Amygdala (tissue), 56 donors: ENCODE measurements at places on chromosomes 11 and 22.

DNA sequence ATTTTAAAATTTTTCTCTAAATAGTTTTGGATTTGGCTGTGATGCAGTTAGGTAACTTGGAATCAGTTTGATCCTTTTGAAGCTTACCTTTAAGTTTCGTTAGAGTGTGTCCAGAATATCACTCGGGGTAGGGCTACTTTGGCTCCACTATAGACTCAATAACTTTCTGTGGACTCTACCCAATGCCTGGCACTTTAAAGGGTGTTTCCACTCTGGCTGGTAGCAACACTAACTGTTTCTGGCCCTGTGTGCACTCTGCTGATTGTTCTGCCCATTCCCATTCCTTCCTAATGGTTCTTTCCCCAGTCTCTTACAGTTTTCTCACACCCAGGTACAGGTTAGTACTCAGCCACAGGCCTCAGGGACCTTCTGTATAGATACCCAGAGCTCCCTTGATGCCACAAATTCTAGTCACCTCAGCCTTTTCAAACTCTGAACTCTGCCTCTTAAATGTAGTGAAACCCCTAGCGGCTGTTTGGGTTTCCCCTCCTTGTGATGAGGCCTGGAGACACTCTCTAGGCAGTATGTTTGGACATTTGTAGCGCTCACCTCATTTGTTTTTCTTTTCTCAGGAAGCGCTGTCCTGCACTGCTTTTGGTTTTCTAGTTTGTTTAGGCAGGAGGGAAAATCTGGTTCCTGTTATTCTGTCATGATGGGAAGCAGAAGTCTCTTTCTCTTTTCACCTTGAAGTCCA, 16.8 kb downstream of the CUL5 start:
- no peak for DNase-seq

DNA sequence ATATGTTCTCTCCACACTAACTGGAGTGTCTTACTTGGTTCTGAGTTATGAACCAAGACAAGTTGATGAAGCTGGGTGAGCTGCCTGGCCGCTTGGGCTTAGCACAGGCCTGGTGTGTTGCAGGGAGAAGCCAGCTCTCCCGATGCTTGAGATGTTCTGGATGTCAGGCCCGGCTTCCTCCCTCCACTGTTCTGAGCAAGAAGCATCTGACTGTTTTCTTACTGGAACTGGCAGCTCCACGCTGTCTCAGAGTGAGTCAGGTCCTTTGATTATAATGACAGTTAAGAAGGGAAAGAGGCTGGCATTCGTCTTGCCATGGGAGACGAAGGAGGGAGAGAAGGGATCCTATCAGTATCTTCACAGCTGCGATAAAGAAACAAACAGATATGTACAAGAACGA, 46.5 kb upstream of the CRTAM start:
- DNase-seq = no peak

- no peak for DNase-seq
Measured at GRCh38 chr11:41983475-41983874, 524.0 kb upstream of the LRRC4C start.

GRCh38 chr11:128573638-128574037, 13.7 kb downstream of the ETS1 start:
- DNase-seq = no peak

GRCh38 chr11:75534259-75535069, 8.7 kb upstream of the GDPD5 start:
- no peak for DNase-seq

GRCh38 chr11:69996451-69996850, 81.7 kb upstream of the ANO1 start:
- no peak for DNase-seq

GRCh38 chr22:19516378-19517170, 7.6 kb downstream of the CLDN5 start:
- no peak for DNase-seq

GRCh38 chr11:32033067-32033466, 57.8 kb upstream of the RCN1 start:
- DNase-seq = no peak

GRCh38 chr11:38791346-38791961, 2193.4 kb upstream of the RAG2 start:
- DNase-seq = peak; percentile 26

DNA sequence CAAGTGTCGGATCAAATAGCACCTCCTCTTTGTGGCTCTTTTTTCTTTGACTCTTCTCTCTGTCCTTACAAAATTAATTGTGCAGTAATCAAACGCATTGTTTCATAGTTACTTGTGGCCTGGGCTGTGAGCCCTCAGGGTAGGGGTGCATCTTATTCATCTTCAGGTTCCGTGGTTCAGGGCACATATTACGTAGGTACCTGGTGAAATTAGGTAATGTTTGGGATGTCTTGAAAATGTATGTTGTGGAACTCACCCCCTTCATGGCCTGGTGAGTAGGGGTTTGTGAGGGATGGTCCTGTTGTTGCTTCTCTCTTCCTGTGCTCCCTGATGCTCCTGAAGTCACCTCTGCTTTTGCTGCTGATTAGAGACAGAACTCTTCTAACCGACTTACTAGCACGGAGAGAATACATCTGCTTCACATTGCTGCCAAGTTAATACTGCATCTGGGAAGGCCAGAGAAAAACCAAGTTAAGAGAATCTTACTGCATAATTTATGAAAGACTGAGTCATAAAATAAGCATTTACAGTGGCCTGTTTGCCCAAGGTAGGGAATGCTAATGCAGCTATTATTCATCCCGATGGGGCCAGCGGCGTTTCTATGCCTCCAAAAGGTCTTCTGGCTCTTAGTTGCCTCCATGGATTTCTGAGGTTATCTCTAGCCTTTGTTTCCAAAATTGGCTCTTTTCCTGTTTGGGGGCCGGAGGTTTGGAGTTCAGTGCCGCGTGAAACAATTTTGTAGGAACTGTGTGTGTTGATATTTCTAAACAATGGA, 66.9 kb downstream of the TBC1D22A start:
- no peak for DNase-seq

DNA sequence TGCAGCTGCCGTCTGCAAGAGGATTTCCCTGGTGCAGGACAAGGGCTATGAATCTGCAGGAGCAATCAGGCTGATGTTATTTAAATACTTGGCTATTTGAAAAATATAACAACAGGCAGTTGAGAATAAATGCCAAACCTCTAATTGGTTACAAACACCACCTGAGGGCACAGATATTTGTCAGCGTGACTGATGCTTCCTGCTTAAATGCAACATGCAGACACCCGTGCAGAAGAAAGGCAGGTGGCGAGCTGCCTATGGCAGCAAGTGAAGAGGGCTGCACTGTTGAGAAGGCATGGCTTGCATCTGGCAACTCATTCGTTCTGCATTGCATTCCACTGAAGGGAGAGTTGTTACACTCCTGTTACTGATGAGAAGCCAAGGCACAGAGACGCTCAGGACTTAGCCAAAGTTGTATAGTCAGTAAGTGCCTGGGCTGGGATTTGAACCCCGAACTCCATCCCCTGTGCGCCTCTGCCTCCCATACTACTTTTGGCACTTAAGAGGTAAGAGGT, 350.6 kb downstream of the TENM4 start:
- DNase-seq = no peak

DNA sequence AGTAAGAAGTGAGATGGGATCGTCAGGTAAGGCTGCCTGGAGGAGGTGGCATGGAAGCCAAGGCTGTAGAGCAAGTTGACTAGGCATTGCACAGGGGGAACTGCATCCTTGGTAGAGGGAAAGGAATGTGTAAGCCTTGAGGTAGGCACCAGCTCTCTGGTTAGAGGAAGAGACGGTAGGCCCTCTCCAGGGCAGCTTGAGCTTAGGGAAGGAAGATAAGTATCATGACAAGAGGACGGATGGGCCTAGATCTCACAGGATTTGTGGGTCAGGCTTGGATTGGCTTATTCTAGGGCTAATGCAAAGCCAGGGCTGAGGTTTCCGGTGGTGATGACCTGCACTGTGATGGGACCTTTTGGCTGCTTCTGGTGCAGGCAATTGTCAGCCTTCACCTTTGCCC, 1035.8 kb downstream of the TBC1D22A start:
- no peak for DNase-seq

GRCh38 chr11:76152741-76153570, 53.3 kb downstream of the WNT11 start:
- DNase-seq = no peak

DNA sequence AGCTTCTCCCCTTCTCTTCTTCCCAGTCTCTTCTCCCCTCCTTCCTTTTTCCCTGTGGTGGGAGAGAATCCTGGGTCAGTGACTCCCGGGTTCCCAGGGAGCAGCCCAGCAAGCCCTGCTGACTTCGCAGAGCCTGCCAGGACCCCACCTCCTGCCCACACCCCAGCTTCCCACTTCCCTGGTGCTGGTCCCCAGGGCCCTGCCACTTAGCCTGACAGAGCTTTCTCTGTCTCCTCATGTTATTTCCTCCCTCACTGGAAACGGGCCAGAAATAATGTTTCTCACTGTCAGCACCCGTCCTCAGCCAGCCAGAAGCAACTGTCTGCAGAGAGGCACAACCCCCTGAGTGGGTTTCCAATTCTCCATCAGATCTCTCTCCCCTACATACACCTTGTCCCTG, 27.1 kb downstream of the C11orf96 start:
- DNase-seq = peak; percentile 18

DNA sequence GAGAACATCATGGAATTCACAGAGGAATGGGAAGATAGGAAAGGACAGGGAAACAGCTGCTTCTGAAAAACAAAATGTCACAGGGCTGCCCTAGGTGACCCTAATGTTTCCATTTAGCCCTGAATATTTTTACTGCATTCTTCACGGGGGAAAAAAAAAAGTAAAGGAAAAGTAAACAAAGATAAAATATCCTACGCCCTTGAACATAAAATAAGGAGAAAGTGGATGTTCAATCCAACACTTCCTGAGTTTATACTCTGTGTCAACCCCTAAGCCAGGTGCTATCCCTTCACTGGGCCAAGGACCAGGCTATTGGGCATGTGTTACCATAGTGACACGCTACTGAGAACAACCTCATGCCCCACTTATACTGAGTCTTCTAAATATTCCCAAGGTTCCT, 84.7 kb downstream of the FAM76B start:
- DNase-seq = no peak

GRCh38 chr11:71139516-71140205, 112.7 kb downstream of the SHANK2 start:
- peak; percentile 91 for DNase-seq

GRCh38 chr22:46367707-46368191, 32.2 kb downstream of the TRMU start:
- DNase-seq = no peak

GRCh38 chr22:48391820-48392219, 1435.9 kb downstream of the BRD1 start:
- DNase-seq = no peak

- no peak for DNase-seq
Measured at GRCh38 chr22:20115691-20116375, at the start of gene RANBP1. TSS of gene RANBP1 (plus strand) at chr22:20116104. CDS start at chr22:20116185, 81 bp downstream.

GRCh38 chr22:28243539-28243938, 324.5 kb upstream of the PITPNB start:
- DNase-seq = no peak

DNA sequence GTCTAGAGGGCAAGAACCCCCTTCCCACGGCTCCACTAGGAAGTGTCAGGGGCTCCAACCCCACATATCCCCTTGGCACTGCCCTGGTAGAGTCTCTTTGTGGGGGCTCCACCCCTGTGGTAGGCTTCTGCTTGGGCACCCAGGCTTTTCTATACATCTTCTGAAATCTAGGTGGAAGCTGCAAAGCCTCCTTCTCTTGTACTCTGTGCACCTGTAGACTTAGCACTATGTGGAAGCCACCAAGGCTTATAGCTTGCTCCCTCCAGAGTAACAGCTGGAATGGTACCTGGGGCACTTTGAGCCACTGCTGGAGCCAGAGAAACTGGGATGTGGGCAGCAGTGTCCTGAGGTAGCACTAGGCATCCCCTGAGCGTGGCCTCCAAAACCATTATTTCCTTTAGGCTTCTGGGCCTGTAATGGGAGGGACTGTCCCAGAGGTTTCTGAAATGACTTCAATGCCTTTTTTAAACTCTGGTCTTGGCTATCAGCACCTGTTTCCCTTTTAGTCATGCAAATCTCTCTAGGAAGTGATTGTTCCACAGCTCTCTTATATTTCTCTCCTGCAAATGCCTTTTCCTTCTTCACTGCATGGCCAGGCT, 68.4 kb downstream of the TRAF6 start:
- no peak for DNase-seq

DNA sequence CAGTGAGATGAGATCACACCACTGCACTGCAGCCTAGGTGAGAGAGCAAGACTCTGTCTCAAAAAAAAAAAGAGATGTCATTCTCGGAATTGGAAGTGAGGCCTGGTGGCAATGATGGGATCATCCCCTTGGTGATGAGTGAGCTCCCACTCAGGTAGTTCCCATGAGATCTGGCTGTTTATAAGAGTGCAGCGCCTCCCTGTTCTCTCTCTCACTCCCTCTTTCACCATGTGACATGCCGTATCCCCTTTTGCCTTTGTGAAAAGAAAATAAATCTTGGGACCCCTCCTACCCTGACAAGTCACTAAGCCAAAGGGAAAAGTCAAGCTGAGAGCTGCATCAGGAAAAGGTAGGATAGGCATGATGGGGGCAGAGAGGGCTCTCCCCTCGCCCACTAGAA, 28.8 kb downstream of the ZNF70 start:
- DNase-seq = no peak

- DNase-seq = no peak
Measured at GRCh38 chr11:8785457-8785856, 102.9 kb downstream of the RPL27A start.

DNA sequence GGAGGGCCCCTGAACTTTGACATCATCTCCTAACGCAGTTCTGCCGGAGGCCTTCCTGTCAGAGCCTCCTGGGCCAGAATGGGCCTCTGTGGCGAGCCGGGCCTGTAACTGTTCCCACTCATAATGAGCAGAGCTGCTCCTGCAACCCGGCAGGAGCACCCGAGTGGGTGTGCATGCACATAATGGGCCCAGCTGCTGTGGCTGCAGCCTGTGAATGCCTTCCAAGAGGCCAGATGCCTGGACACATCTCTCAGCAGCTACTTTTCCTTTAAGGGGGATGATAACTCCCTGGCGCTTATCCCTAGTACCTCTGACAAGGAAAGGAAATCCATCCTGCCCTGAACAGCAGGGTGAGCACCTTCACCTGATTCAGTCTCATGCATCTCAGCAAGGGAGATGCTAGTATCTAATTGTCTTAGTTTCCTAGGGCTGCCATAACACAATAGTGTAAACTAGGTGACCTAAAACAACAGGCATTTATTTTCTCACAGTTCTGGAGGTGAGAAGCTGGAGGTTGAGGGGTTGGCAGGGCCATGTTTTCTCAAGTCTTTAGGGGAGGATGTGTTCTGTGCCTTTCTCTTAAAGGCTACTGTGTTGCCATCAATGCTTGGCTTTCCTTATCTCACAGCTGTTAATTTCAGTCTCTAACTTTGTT, 120.5 kb downstream of the TEAD1 start:
- no peak for DNase-seq

GRCh38 chr11:62054484-62055121, 69.2 kb upstream of the INCENP start:
- DNase-seq = no peak

DNA sequence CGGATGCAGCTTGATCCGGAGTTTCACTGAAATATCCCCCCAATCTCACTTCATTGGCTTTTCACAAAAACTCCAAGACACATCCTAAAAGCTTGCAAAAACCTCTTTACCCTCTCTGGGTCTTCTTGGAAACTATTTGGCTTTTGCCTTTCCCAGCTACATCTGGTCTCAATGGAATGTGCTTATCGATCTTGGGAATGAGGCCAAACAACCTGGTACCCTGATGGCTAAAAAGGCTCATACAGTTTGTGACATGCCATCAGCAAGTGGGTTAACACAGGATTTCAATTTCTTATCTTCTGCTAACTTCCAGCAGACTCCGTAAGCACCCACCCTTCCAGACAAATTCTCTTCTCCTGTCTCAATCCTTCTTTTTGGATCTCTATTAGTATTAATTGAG, 45.9 kb upstream of the TEAD1 start:
- DNase-seq = no peak

- no peak for DNase-seq
Measured at GRCh38 chr11:34970480-34970879, 54.1 kb downstream of the PDHX start.
